Muscle of leg (tissue), 16 donors: ENCODE measurements at places on chromosomes 13 and 19. TPM values are rescaled to one million over a fixed set of nuclear protein-coding genes. Genes with fewer than 3 reads are reported as not detected.

The GCDH gene
- total RNA-seq = 16.8 TPM

The THOP1 gene
- total RNA-seq = 46.3 TPM

The SHANK1 gene
- total RNA-seq = 12.1 TPM

The SNAPC2 gene
- total RNA-seq = 10.6 TPM

The MCEMP1 gene
- not detected for total RNA-seq

The RASAL3 gene
- 0.71 TPM for total RNA-seq

The CYP2F1 gene
- not detected for total RNA-seq

The TMEM150B gene
- 0.53 TPM for total RNA-seq

The CCDC122 gene
- 2.8 TPM for total RNA-seq

The ATP4B gene
- total RNA-seq = not detected

The CYP2A7 gene
- total RNA-seq = not detected

The CYP2S1 gene
- 0.09 TPM for total RNA-seq

The ATP8B3 gene
- 0.35 TPM for total RNA-seq

The CERS1 gene
- 15.3 TPM for total RNA-seq

The SHC2 gene
- total RNA-seq = 13.9 TPM

The ZNF99 gene
- 0.22 TPM for total RNA-seq

The WASF3 gene
- 6.2 TPM for total RNA-seq

The KLK13 gene
- total RNA-seq = not detected

The COL5A3 gene
- total RNA-seq = 42.0 TPM

The HSD17B14 gene
- 2.7 TPM for total RNA-seq

The FOXO1 gene
- total RNA-seq = 11.3 TPM

The RFXANK gene
- total RNA-seq = 125 TPM
